ENCODE measurements at places on chromosomes 1 and 21.

DNA sequence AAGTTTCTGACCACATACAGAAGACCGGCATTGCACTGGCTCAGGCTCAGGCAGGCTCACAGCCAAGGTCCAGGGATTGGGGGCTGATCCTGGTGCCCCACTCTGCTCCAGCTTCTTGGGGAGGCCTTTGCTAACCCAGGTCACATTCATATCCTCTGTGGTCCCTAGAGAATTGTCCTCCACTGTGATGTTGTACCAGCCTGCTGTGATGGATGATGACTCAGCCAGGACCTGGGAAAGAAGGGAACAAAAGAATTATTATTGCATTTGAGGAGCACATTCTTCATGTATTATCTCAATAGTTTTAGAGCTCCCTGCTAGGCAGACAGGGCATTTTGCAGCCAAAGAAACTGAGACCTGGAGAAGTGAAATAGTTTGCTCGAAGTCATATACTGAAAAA is 114.3 kb upstream of the ETV3 start:
- no peak for DNase-seq

DNA sequence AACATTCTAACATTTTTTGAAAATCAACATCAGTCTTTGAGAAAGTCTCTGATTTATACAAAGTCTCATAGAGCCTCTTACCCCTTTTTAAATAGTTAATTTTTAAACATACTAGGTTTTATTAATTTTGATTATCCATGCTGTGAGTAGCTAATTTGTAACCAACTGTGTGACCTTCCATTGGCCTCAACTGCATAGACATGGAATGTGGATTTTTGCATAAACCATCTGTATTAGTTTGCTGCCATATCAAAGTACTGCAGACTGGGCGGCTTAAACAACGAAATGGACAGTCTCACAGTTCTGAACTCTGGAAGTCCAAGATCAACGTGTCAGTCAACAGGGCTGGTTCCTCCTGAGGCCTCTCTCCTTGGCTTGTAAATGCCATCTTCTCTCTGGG is 89.2 kb upstream of the AJAP1 start:
- DNase-seq = no peak

DNA sequence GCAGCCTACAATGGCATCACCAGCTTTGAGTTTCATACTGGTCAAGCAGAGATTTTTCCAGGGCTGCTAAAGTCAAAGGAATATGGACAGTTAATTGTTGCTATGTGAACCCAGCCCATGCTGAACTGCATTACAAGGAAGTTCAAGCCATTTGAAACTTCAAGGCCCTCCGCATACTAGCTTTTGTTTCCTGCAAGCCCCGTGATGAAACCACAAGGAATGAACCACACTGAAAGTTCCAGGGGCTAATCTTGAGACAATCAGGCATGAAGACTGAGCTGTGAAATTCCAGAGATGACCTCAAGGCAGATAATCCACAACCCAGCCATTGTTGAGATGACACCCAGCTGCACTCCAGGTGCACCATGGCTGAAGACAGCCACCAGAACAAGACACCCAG is 180.8 kb downstream of the C1orf21 start:
- no peak for DNase-seq

- DNase-seq = no peak
These were observed 228.0 kb upstream of the SGIP1 start for GRCh38 chr1:66305927-66306326.

DNA sequence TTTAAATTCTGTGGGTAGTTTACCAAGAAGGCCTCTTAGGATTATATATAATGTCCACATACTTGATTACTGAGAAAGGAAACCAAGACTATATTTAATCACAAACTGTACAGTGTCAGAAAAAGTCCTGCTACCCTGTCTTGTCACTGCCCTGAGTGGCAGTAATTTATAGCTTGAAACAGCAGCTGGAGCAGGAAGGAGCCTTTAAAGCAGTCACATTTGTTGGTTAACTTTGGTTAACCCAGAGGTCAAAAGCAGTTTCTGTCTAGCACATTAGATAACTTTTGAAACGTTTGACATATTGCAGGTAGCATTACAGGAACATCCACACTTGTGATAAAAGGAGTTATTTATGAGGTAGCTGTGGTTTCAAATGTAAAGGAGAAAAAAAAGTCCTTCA is 161.7 kb downstream of the ROR1 start:
- no peak for DNase-seq

GRCh38 chr1:6489799-6490180 is 1.7 kb downstream of the PLEKHG5 start:
- peak; percentile 69 for DNase-seq

DNA sequence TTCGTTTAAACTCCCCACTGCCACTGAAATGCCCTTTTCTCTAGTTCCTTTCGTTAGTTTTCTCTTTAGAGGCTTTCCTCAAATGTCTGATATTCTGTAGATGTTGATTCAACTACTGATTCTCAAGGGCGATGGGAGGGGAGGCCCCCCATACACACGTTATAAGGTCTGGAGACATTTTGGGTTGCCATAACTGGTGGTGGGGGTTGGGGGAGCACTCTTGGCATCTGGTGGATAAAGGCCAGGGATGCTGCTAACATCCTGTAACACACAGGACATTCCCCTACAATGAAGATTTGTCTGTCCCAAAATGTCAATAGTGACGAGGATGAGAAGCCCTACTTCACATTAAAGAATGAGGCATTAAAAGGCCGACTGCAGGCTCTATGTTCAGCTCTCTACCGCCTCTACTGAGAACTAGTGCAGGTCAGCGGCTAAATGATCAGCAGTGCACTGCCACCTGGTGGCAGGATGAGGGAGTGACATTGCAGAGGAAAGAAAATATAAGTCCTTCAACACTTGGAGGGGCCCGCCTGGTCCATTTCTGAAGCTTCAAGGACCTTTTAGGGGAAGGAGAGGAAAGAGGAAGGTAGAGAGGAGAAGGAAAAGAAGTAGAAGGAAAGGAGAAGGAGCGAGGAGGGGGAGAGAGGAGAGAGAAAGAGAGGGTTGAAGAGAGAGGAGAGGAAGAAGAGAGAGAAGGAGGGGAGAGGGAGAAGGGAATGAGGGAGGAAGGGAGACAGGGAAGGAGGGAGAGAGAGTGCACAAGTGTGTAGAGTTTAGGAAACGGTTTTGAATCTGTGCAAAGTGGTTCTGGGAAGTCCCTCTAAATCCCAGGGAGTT is 29.4 kb downstream of the ALG14 start:
- peak; percentile 71 for DNase-seq

GRCh38 chr1:219928791-219929118 is 398 bp upstream of the SLC30A10 start:
- DNase-seq = no peak

DNA sequence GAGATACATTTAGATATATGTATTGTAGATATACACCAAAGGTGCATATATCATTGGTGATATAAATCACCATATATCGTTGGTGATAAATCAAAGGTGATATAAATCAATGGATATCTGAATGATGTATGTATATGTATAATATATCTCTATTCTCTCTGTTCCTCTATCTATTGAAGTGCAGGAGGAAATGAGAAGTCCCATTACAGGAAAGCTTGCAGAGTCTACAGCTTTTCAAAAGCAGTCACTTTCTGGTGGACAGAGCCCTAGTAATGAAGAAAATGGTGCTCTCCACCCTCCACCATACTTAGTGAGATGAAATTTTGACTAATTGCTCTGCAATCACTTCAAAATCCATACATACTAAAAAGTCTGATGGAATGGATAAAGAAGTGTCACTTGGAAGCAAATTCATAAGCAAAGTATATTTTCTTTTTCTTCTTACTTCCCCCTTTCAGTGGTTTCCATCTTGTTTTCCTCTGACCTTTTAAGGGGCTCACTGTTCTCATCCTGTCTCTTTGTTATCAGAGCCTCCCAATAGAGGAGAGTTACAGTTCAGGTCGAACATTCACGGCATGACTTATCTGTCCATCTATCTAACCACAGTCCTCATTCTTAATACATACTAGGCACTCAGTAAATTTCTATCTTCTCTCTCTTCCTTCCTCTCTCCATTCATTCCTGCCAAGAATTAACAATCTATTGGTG is 227.2 kb downstream of the KCNJ6 start:
- no peak for DNase-seq

DNA sequence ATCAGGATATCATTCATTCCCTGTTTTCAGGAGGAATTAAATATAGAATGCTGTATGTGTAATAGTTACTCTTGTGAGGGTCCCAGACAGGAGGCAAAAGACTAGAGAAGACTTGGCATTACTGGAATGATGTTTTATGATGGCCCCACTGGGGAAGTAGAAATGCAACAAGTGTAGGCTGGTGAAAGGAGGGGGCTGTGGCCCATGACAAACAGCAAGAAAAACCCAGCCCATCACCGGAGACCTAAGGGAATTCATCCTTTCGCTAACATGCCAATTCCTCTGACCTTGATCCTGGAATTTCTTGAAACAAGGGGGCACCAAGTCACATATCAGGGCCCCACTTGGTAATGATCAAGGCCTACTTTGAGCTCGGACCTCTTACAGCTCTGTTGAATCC is 5.5 kb upstream of the IFNGR2 start:
- DNase-seq = no peak

DNA sequence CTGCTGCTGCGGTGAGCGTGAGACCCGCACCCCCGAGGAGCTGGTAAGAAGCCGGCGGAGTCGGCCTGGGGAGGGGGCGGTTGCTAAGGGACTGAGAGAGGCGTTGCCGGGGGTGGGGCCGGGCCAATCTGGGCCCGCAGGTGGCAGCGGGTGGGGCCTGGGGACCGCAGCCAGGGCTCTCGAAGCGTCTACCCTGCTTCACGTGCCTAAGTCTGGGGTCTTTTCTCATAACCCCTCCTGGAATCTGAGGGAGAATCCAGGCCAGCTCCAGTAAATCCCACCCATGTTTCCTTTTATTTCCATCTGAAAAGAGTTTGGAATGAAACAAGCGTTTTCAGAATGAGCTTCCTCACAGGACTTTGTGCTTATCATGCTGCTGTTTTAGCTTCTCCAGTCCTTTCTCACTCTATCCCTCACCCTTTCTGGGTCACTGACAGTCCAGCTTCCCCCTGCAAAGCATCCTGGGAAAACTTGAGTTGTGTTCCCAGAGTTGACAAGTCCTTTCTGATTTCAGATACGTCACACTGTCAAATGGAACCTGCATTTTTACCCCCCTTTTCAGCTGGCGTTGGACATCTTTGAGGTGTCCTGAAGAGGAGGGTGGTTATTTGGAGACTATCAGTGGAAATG is 431 bp downstream of the CLCN6 start:
- DNase-seq = no peak

Data from effector memory CD8-positive, alpha-beta T cell (primary cell).